Motor neuron (in vitro differentiated cells): ENCODE measurements at places on chromosomes 13 and 19.

- ATAC-seq: no peak
Observed at GRCh38 chr13:80305737-80306136, 35.2 kb downstream of the SPRY2 start.

- no peak for ATAC-seq
Observed at GRCh38 chr19:6534451-6535093, 3.7 kb downstream of the TNFSF9 start.

DNA sequence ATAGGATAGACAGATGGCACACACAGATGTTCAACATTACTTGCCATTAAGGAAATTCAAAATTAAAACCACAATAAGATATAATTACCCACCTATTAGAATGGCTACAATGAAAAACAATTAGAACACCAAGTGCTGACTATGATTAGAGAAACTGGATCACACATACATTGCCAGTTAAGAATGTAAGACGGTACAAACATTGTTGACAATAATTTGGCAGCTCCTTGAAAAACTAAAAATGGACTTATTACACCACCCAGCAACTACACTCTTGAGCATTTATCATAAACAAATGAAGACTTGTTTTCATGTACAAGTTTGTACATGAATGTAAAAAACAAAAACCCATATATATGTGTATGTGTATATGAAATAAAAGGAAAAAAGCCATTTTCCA, 13.7 kb downstream of the ZNF461 start:
- ATAC-seq: no peak

GRCh38 chr13:29922281-29922821, 71.9 kb upstream of the UBL3 start:
- ATAC-seq: peak; percentile 36

DNA sequence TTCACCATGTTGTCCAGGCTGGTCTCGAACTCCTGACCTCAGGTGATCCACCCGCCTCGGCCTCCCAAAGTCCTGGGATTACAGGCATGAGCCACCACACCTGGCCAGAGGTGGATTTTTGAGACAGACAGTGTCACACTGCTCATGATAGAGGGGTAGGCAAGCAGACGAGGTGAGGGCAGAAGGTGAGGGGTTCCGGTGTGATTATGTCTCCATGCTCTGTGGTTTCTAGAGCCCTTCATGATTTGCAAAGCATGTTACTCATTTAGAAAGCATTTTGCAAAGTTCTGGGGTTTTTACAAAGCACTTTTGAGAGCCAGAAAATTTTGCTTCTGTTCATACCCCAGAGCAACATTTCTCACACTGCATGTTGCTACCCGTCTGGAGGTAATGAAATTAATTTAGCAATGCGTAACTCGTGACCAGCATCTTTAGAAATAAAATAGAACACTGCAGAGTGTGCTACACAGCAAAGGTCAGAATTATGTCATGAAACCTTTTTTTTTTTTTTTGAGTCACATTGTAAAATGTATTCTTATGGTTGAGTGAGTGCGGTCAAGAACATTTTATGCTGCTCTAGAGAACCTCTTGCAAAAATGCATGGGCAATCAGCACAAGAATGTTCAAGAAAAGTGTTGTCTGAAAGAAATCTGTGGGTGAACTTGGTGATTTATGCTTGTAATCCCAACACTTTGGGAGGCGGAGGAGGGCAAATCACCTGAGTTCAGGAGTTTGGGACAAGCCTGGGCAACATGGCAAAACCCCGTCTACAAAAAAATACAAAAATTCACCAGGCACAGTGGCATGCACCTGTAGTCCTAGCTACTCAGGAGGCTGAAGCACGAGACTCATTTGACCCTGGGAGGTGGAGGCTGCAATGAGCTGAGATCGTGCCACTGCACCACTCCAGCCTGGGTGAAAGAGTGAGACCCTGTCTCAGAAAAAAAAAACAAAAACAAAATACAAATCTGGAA, 58.0 kb downstream of the MAP4K1 start:
- peak; percentile 62 for ATAC-seq

GRCh38 chr19:2345794-2346663, 14.0 kb upstream of the TMPRSS9 start:
- no peak for ATAC-seq
